ENCODE measurements at places on chromosomes 2 and 18.

- no peak for DNase-seq
These were observed 154.9 kb downstream of the LNPK start for GRCh38 chr2:175847128-175847527.

DNA sequence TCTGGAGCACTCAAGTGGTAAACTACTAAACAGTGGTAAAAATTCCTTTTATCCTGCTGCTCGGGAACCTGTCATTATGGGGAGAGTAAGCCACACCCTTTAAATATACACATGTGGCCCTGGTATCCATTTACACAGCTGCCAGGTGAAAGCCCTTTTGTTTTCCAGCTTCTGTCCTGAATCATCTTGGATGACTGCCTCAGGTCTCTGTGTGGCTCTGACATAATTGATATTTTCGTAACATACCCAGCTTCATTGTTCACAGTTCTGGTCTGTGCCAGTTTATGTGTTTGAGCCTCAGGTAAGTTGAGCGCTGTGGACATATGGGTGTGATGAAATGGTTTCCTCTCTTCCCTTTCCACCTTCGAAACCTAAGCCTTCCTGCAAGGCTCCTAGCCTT lies 15.7 kb upstream of the TTC39C start:
- DNase-seq = no peak

DNA sequence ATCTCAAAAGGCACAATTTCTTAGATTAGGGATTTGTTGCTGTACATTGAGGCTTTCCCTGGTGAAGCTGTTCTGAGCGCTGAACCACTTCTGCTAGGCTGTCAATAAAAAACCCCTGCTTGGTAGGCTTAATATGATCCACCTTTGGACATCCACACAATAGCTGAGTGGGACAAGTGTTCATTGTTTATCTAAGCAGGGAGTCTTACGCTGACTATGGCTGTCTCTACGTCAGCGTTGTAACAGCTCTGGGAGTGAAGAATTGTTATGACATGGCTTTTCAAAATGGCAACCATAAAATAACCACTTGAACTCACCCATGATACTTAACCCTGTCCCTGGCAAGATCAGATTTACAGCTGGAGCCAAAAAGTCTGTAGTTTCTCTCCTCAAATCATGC lies 111.5 kb upstream of the SULT1C3 start:
- DNase-seq = no peak

DNA sequence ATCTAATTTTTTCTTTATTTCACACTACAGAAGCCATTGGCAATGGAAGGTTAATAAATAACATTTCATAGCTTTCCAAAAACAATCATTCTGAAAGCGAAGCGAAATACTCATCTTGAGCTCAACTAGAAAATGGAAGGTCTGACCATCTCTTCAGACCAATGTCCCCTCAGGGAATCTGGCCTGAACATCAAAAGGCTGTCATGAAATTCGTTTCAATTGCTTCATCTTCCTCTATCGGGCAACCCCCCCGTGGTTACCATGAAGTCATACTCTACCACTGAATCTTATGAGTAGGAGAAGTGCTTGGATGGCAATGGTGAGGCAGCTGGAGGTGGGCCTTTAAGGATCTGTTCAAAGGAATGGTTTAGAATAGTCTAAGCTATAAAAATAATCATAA lies 22.9 kb upstream of the CYTIP start:
- DNase-seq = no peak

DNA sequence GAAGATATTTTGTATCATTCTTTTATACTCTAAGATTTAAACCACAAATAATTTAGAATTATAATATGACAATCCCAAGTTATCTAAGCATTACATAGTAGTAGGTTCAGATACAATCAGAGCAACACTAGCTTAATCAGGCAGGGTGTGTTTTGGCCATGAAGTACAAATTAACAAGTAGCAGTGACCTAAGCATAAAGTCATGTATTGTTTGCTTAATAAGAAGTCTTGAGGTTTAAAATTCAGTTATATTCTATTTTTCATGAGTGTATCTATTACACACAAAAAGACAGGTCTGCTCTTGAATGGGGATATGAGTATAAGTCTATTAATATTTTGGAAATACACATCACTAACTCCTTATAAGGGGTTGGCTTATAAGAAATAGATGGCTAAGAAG lies 39.9 kb downstream of the DYNAP start:
- DNase-seq = no peak

DNA sequence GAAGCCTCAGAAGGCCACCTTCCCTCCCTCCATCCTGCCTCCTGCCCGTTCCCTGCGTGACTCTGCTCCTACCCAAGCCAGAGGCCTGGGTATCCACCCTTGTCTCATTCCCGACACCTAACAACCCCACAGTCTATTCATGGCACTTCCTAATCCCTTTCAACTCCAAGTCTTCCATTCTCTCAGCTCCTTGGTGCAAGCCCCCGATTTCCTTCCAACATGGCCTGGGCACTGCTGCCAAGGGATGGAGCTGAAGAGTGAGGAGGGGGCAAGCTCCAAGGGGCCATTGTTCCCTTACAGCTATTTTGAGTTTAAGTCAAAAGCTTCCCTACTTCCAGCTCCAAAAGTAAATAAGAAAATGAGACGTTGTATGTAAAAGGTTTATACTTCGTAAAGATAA lies 84.8 kb upstream of the ASB18 start:
- no peak for DNase-seq

All from H7 (cell line).